CD4-positive, alpha-beta T cell treated with Interleukin-4 for 1 hour (primary cell): ENCODE measurements at places on chromosomes 16 and 17.

DNA sequence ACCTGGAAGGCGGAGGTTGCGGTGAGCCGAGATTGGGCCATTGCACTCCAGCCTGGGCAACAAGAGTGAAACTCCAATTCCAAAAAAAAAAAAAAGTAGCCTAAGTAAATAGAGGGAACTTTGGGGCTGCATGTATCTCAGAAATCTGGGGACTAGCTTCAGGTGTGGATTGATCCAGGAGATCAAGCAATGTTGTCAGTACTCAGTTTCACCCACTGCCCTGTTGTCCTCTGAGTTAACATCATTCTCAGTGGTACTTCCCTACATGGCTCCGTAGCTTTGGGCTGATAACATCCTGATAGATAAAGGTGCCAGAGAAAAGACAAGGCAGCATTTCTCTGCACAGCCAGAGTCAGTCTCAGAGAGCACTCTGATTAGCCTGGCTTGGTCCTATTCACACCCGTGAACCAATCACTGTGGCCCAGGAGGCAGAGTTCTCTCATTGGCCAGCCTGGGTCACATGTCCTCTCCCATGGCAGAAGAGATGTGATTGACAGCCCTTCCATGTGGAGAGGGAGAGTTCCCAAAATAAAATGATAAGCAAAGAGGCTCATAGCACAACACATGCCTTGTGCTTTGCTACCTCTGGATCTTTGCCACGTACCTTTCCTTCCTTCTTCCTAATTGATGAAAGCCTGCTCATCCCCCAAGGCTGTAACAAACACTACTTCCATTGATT, 99.6 kb downstream of the ABCC1 start:
- DNase-seq: no peak

DNA sequence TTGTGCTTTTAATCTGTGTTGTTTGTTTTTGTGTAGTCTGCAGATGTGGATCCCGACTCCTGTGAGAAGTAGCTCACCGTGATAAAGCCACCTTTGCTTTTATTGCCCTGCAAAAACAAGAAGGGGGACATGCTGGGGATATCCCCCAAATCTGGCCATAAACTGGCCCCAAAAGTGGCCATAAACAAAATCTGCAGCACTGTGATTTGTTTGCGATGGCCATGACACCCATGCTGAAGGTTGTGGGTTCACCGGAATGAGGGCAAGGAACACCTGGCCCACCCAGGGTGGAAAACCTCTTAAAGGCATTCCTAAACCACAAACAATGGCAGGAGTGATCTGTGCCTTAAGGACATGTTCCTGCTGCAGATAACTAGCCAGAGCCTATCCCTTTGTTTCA, 15.1 kb downstream of the AHSP start:
- no peak for DNase-seq

DNA sequence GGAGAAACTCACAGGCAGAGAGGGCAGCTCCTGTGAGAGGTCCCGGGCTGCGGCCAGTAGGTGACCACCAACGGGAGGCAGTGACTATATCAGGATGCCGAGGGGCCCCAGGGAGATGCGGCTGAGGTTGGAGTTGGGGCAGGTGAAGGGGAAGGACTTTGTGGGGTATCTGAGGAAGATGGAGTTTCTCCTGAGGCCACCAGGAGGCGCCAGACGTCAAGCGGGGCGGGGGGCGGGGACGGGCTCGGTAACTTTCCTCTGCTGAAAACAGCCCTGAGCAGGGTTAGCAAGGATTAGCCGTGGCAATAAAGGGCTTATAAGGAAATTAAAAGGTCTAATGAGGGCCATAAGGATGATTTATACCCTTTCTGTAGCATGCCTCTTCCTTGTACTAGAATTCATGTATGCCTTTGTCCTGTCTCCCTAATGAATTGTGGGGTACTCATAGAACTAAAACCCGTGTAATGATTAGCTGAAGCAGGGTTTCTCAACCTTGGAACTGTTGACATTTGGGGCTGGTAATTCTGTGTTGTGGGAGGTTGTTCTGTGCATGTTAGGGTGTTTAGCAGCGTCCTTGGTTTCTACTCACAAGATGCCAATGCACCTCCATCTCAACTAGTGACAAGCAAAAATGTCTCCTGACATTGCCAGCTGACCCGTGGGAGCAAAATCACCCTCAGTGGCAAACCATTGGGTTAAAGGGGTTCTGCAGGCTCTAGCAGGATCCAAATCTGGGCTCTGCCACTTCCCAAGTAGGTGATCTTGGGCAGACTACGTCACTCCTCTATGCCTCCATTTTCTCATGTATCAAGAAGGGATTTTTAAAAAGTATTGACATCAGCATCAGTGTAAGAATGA, 74.8 kb upstream of the GRIN2A start:
- peak; percentile 34 for DNase-seq

DNA sequence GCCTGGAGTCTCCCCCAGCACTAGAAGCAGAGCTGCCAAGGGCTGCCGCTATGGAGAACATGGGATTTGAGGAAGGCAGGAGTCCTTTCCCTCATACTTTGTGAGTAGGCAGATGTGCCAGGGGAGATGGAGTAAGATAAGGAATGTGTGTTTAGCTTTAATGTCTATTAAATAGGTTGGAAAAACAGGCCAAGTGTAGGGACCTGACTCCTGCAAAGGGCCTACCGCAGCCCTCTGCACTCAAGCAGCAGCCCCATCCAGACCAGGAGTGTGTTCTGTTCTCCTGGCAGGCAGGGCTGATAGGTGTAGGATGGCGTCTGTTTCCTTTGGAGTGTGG, 1.8 kb upstream of the MIF4GD start:
- no peak for DNase-seq

DNA sequence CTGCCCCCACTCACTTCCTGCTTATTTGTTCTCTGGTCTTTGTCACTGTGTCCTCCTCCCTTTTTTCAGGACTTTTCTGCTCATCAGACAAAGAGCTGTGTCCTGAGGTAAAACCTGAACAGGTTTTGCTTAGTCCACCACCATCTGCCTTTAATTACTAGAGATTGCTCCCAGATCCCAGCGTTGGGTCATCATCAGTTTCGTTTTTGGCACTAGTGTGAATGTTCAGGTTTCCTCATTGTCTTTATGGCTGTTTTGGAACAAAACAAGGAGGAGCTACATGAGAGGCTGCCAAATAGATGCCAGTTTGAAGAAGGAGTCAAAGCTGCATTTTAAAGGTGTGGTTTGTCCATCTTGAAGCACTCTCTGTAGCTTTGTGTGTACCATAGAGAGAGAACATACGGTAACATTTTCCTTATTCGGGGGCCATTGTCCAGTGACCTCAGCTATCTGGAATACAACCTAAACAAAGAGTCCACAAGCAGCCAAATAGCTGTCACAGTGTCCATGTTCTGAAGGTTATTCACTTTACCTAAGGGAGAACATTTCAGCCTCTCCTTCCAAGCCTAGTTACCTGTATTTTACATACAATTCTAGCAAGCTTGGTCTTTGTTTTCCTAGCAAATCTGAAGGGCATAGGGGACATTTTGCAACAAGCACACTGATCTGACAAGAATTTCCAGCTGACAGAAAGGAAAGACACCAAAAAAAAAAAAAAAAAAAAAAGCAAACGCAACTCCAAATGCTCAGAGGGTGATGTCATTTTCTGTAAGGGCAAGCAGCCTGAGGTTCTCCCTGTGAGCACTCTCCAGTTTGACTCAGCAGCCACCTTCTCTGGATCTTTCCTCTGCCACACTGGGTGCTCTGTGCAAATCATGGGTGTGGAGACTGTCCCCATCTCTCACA, 196.1 kb downstream of the NTN1 start:
- DNase-seq: no peak

DNA sequence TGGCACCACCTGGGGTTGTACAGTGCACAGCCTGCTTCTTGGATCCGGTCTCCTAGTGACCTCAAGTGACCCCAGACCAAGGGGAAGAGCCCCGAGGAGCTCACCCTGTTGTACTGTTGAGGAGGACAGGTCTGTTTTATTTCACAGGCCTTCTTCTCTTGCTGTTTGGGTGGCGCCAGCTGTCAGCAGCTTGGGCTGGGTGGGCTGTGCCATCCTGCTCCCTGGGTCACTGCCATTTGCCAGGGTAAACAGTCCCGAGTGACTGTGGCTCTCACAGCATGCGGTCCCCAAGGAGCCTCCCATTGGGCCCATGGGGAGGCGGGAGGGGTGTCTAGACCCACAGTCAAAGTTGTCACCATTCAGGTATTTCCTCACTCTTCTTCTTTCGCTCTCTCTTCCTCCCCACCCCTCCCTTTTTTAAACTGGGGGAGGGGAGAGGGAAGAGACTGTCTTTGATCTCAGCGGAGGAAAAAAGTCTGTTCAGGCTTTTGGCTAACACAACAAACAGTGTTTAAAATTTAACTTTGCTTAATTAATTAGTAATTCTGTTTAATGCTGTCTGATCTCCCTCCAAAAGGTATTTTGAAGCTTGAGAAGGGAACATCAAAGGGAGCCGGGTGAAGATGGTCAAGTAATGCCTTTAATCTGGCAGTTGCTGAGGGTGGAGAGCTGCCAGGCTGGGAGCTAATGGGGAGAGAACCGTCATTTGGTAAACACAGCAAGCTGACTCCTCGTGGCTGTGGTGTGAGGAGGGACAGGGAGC, 64.0 kb downstream of the SNX20 start:
- no peak for DNase-seq

DNA sequence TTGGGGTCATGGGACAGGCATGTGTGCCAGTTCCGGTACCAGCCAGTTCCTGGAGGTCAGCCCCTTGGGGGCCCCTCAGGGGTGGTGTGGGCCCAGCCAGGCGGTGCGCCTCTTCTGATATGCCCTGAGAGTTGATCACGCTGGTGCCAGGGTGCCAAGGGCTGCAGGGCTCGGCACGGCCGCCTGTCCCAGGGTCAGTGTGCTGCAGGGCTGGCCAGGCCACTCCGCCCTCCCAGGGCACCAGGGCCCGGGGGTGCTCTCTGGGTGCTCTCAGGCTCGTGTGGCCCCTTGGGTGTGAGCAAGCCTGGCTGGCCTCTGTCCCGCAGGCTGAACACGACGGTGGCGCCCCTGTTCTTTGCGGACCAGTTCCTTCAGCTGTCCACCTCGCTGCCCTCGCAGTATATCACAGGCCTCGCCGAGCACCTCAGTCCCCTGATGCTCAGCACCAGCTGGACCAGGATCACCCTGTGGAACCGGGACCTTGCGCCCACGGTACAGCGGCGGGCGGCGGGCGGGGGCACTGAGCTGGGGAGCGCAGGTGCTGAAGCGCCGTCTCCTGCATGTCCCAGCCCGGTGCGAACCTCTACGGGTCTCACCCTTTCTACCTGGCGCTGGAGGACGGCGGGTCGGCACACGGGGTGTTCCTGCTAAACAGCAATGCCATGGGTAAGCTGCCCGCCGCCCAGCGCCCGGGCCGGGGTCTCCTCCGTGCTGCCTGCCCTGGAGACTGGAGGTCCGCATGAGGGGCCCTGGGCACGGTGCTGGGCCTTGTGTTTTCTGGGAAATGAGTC, 6.0 kb downstream of the GAA start:
- no peak for DNase-seq

GRCh38 chr16:81817789-81818567, 38.9 kb downstream of the PLCG2 start:
- DNase-seq: peak; percentile 43

GRCh38 chr16:4096509-4096908, 19.7 kb downstream of the ADCY9 start:
- DNase-seq: no peak

DNA sequence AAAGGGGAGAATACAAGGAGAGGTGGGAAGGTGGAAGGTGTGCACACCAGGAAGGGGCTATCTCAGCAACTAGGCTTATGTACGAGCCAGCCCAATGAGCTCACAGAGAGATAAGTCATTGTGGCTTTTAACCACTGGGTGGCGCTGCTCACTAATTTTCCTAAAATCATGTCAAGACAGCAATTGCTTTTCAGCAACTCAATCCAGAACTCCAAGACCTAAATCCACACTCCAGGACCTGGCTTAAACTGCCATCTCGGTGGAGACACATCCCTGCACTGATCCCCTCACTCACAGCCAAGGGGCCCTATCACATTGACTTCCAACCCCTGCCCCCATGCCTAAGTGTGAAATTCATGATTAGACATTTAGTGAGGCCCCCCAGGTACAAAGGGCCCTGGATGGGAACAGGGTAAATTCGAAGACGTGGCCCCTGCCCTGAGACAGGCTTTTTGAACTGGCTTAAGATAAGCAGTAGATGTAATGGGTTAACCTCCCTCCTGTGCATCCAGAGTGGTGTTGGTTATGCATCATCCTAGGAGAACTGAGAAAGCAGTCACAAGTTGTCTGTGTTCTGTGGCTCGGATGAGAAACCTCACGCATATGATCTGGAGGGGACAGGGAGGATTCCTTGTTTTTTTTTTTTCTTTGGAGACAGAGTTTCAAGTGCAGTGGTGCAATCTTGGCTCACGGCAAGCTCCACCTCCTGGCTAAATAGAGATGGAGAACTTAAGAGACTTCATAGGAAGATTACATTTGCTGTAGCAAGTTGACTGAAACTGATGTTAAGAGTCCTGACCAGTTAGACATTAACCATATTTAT, 11.5 kb downstream of the CCL16 start:
- peak; percentile 73 for DNase-seq

GRCh38 chr16:67169642-67170167, 633 bp upstream of the NOL3 start:
- no peak for DNase-seq

- DNase-seq: no peak
Measured at GRCh38 chr17:15981208-15981607, 18.3 kb downstream of the ZSWIM7 start.

DNA sequence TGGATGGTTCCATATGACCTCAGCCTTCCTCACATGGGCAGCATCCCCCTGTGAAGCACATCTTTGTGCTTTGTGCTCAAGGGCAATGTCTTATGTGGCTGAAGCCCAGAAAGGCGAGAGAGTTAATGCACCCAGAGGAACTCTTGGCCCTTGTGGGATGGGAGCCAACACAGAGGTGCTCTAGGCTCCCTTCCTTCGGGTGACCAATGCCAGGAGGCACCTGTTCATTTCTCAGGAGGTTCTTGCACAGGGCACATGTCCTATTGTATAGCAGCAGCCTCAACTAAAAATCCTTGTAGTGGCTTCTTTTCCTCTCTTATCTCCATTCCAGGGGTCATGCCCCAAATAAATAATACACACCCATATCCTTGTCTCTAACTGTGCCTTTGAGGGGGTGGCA, 83.7 kb upstream of the DNAH9 start:
- DNase-seq: no peak

DNA sequence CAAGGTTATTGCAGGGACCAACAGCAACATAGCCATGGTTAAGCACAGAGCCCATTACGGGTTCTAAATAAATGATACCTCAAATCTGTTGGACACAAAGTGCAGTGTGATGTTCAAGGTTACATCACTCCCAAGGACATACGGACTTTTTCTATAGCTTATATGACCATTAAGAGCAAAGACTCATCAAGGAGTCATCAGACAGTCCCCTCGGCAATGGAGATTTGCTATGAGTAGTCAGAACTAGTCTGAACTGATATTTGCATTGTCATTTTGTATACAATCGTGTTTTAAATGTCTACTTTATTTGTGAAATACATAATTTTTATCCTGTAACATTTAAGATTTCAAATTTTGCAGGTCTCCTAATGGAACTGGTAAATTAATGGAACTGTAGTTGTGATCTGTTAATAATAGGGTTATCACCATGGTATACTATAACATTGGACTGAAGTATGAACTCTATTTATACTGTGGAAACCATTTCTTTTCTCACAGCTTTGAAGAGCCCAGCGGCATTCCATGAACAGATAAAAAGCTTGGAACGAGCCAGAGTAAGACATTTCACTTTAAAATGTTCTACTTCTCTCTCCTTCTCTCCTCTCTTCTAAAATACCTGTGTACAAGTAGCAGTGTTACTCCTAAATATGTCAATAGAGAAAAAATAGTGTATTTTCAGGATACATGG, 140.9 kb downstream of the MRTFB start:
- no peak for DNase-seq

GRCh38 chr16:68190736-68191510, 45.0 kb downstream of the ESRP2 start:
- DNase-seq: no peak

GRCh38 chr16:20385844-20386832, 18.4 kb downstream of the PDILT start:
- DNase-seq: peak; percentile 32
